ENCODE measurements at places on chromosomes 16 and 17.

GRCh38 chr16:1089439-1089821, 6.6 kb downstream of the C1QTNF8 start:
- no peak for DNase-seq

DNA sequence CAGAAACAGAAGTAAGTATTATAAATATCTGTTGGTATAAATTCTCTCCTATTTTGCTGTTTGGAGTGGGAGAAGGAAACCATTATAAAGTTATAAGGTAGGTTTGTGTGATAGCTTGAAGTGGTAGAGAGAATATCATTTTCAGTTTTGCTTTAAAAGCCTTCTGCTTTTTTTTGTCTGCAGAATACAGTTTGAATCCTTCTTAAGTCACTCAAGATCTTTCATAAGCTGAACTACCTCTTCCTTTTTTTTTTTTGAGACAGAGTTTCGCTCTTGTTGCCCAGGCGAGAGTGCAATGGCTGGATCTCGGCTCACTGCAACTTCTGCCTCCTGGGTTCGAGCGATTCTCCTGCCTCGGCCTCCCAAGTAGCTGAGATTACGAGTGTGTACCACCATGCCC, 9.0 kb downstream of the ATAD5 start:
- DNase-seq, result no peak

DNA sequence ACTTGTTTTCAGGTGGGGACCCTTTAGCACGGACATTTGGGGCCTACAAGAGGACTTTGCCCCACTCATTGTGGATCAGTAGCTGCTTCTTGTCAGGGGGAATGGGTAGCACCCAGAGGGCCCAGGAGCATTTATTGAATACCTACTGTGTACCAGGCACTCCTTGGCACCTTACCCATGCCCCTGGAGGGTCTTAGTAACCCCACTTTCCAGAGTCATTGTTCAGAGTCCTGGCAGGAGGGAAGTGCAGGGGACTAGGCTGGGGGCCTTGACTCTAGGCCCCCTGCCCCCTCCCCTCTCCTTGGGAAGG, 21.0 kb upstream of the CIBAR2 start:
- DNase-seq, result no peak

DNA sequence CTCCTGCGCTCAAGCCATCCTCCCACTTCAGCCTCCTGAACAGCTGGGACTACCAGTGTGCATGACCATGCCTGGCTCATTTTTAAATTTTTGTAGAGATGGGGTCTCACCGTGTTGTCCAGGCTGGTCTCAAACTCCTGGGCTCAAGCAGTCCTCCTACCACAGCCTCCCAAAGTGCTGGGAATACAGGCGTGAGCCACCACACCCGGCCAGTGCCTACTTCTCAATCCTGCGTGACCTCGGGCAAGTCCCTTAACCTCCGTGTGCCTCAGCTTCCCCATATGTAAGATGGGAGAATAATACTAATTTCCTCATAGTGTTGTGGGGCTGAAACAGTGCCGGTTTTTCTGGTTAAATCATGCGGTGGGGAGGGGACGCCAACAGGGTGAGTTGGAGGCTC, 143.5 kb upstream of the CIBAR2 start:
- DNase-seq, result no peak

GRCh38 chr17:43020030-43020621, 2.1 kb downstream of the VAT1 start:
- DNase-seq, result no peak

GRCh38 chr16:88290850-88291830, 91.6 kb upstream of the ZNF469 start:
- DNase-seq, result no peak

GRCh38 chr17:7408252-7408727, 645 bp downstream of the NLGN2 start:
- DNase-seq, result no peak

DNA sequence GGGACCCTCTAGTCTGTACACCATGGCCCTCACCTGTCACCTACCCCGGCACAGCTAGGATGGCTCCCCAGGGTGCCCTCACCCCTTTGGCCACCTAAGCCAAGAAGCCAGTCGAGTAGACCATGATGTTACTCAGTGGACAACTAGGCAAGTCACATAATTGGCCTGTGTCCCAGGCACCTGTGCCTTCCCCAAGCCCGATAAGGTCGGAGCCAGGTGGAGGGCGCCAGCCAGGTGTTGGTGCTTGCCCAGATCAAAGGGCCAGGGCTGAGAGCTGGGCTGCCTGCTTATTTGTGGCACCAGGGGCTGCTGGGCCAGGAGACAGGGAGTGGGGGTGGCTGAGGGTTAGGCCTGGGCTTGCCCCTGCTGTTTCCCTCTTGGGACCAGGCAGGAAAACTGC, 16.8 kb downstream of the SPNS2 start:
- peak; percentile 88 for DNase-seq

- no peak for DNase-seq
Observed at GRCh38 chr17:60145006-60145935, 4.5 kb upstream of the CA4 start.

- DNase-seq, result no peak
Observed at GRCh38 chr17:50872710-50873424, 6.7 kb upstream of the TOB1 start.

DNA sequence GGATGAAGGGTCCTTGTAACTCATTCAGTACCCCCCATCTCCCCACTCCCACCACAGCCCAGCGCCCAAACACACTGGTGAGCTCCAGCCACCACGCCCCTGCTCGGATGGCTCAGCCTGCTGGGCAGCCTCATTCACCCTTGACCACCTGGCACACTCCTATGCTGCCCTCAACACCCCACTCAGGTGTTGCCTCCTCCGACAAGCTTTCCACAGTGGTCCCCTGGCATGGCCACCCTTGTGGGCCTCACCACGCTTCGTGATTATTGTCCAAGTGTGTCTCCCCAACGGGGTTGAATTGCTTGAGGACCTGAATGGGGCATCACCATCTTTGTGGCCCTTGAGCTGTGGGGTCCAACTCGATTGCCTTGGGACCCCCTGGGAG, 12.0 kb upstream of the DOC2B start:
- DNase-seq, result no peak

DNA sequence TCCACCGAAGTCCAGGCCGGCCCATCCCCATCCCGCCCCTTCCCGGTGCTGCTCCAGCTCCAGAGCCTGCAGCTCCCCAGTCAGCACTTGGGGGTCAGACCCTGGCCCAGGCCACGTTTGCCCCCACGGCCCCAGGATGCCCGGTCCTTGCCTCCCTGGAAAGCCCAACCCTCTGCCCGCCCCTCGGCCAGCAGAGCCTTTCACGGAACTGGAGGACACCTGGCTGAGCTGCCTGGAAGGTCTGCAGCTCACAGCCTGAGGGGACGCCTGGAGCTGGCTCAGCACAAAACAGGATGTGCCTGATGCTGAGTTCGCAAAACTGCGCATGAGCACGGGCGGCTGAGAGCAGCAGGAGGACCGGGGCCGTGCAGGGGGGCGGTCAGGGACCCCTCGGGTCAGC, 29.7 kb upstream of the SSTR5 start:
- no peak for DNase-seq

DNA sequence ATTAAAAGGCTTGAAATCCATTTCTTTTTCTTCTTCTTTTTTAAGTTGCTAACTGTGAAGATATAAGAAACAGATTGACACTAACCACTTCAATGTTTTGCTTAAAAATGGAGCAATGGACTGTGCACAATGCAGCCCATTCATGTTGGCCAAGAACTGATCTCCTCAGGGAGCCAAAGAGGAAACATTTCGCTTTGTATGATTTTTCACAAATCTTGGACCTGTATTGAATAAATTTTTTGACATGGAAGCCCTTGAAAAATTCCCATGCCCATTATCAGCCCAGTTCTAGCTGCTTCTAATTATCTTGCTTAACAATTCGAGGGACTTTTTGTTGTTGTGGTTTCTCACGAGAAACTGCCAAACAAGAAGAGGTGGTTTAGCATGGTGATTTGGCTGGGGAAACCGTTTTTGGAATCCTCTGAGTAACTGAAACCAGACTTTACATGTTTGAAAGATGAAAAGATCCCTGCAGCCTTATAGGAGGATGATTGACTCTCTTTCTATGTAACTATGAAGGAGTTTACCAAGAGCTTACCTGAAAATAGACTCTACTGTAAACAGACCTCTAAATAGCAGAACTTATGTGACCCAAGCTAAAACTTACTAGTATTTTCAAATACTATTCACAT, 1389.4 kb upstream of the GOT2 start:
- DNase-seq, result no peak

- DNase-seq, result peak; percentile 51
Observed at GRCh38 chr16:57821149-57821971, 19.1 kb upstream of the KIFC3 start.

- DNase-seq, result no peak
Observed at GRCh38 chr16:57305159-57305811, 20.8 kb upstream of the PLLP start.

- peak; percentile 29 for DNase-seq
Observed at GRCh38 chr17:50135316-50136095, 5.5 kb upstream of the SAMD14 start.

GRCh38 chr17:17297217-17297616, 6.0 kb upstream of the NT5M start:
- DNase-seq, result no peak

DNA sequence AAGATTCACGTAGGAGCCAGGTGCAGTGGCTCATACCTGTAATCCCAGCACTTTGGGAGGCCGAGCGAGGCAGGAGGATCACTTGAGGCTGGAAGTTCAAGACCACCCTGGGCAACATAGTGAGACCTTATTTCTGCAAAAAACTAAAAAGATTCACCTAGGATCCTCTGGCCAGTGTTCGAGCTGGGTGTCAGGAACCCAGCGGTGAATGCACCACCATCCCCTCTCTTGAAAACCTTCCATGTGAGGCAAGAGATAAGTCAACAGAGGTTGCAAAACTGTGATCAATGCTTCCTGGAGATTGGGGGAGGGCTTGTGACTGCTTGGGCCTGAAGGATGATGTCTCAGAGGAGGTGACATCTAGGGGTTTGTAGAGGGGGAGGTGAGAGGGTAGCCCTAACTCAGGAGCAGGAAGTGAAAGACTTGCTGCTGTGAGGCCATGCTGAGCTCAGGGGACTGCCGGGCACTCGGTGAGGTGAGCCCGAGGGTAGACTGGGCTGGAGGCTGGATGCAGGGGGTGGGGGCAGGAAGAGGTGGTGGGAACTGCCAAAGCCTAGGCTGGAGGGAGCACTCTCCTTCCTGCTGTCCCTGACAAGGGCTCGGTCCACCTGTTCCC, 11.7 kb downstream of the GJD3 start:
- DNase-seq, result no peak

DNA sequence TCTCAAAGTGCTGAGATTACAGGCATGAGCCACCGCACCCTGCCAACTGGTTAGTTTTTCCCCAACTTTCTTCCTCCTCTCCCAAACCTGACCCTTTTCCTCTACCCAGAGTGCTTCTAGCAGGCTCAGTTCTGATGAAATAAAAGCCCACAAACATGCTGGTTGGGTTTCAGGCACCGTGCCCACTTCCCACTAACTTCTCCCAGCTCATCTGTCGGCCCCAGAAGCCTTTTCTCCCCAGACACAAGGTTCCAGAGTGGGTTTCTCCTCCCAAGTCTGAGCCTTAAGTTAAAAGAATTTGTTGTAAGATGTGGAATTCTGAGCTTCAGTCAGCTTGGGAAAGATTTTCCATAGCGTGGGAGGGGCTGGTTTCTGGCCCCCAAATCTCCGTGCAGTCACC, 11.5 kb upstream of the SCN4A start:
- DNase-seq, result no peak

DNA sequence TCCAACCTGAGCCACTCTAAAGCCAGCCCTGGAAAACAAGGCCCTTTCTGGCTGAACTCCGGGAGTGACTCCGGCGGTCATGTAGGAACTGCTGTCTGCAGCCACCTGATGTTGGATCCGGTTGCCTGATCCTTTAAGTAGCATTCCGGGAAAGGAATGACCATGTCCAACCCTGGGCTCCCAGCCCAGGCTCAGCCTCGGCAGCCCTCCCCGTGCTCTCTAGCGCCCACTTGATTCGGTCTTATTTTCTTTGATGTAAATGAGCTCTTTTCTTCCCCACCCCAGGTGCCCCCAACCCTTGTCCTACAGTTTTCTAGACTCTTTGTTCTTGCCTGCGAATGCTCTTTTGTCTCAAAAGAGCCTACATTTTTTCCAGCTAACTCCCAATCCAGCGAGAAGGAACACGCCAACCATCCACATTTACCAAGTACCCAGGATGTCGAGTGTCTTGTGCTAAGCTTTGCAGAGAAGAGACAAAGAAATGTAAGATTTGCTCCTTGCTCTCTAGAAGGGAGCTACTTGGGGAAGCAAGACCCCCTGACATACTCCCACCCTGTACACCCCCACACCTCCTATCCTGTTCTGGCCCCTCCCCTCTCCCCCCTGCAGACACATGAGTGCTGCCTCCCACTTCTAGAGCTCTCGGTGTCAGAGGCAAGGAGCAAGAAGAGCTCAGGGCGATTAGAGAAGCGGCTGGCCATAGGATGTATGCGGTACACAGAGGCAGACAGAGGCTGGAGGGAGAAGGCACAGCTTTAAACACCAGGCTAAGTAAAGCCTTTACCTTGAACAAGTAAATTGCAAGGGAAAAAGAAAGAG, 53.8 kb downstream of the COG7 start:
- no peak for DNase-seq

GRCh38 chr17:20979792-20980083, 63.1 kb downstream of the USP22 start:
- no peak for DNase-seq

GRCh38 chr17:77097631-77098180, 43.1 kb upstream of the SEC14L1 start:
- DNase-seq, result no peak

DNA sequence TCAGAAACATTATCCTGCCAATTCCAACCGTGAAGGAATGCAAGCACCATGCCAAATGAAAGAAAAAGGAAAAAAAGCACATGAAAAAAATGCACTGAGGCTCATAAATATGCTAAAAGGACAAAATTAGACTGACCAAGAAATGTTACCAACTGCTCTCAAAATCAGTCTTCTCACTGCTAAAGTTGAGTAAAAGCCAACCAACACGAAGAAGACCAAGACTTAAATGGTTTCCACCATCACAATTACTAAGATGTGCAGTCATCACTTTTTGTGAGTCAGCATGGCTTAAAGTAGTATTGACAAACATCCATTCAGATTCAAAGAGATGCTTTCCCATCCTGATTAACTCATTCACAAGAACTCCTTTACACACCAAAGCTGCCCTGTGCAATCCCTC, 16.4 kb downstream of the CDYL2 start:
- DNase-seq, result no peak

- DNase-seq, result no peak
Observed at GRCh38 chr16:17278988-17279387, 191.8 kb downstream of the XYLT1 start.

- peak; percentile 43 for DNase-seq
Observed at GRCh38 chr16:72952811-72953271, 95.1 kb downstream of the ZFHX3 start.

DNA sequence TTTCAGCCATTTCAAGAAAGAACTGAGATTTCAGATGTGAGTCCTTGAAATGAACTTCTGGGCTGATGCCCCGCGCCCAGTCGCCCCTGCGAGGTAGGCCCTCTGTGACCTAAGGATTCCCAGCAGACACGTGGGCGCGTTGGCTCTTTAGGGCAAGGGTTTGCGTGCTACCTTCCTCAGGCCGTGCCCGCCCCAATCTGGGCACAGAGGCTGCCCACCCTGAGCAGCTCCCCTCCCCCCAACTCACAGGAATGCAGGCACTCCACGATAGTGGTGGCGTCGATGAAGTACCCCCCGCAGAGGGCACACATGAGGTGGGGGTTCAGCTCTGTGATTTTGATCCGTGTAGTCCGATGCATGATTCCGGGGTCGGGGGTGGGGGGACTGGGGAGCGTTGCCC, 8.1 kb downstream of the PCGF2 start:
- no peak for DNase-seq

Measured in PC-9 (cell line).